ENCODE measurements at places on chromosomes 11 and 22. TPM values are rescaled to one million over a fixed set of nuclear protein-coding genes. Genes with fewer than 3 reads are reported as not detected.

DNA sequence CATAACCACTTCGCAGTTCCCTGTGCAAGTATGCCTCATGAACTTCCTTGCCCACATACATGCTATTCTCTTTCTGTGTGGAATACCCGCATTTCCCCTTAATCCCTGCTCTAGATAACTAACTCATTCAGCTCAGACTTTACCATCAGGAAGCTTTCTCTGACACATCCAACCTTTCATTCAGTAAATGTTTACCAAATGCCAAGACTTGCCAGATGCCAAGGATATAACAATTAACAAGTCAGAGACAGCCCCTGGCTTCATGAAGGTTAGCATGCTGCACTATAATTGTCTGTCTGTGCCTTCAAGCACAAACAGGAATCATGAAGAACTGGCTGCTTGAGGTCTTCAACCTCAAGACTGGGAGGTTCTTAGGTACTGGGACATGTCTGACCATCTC is 71.2 kb upstream of the GDPD4 start:
- no peaks in the 10 kb centered on the region for H3K27me3 ChIP-seq
- H3K4me1 ChIP-seq: peaks cover 2% of the 10 kb centered on the region
- H3K4me3 ChIP-seq: no peak overlapping the region
- no peak overlapping the region for H3K27ac ChIP-seq
- peaks cover 5% of the 10 kb centered on the region for H3K36me3 ChIP-seq
- no peak for DNase-seq

- no peak for DNase-seq
- no peaks in the 10 kb centered on the region for H3K4me1 ChIP-seq
- no peaks in the 10 kb centered on the region for H3K36me3 ChIP-seq
- no peak overlapping the region for H3K4me3 ChIP-seq
- no peak overlapping the region for H3K27ac ChIP-seq
- H3K27me3 ChIP-seq: no peaks in the 10 kb centered on the region
These were observed 92.8 kb downstream of the ARFGAP2 start for GRCh38 chr11:47083913-47084312.

DNA sequence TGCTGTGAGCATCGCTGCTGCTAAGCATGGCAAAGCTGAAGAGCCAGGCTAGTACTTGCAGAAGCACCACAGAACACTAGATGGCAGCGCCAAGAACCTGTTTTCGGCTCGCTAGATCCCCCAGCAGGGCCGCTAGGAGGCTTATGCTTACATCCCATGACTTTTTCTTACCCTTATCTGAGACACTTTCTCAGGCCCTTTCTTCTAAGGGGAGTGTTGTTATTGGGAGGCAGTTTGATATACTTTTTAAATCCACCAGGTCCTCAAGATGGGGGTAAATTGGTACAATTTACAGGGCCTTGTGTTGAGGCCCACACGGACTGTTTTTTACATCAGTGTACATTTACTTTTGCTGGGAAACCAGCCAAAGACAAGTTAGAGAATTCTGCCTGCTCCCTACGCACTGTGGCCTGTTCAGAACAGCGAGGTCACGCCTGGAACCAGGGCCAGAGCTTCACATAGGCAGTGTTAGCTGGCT is 4.0 kb downstream of the TRIM6 start:
- H3K36me3 ChIP-seq: no peaks in the 10 kb centered on the region
- no peaks in the 10 kb centered on the region for H3K4me1 ChIP-seq
- peak; percentile 86 for DNase-seq
- H3K27ac ChIP-seq: peak overlapping the region; percentile 1
- no peaks in the 10 kb centered on the region for H3K27me3 ChIP-seq

DNA sequence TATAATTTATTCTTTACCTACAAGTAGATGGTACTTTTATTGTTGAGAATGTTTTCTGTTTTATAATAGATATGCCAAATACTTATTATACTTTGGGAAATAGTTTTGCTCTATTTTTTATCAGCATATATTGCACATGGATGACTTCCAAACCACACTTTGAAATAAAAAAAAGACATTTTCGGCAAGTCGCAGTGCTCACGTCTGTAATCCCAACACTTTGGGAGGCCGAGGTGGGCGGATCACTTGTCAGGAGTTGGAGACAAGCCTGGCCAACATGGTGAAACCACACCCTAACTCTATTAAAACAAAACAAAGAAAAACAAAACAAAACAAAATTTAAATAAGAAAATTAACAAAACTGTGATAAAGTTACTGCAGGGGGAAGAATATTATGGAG is 983.9 kb upstream of the CNTN5 start:
- H3K27ac ChIP-seq: no peak overlapping the region
- no peaks in the 10 kb centered on the region for H3K27me3 ChIP-seq
- no peak for DNase-seq
- no peak overlapping the region for H3K4me3 ChIP-seq
- H3K36me3 ChIP-seq: no peaks in the 10 kb centered on the region

- no peak within 1 kb of the TSS for H3K27ac ChIP-seq
- no peaks in the 10 kb centered on the region for H3K27me3 ChIP-seq
- DNase-seq: peak; percentile 97
- H3K36me3 ChIP-seq: no peaks in the 10 kb centered on the region
- no peaks in the 10 kb centered on the region for H3K4me1 ChIP-seq
- peak within 1 kb of the TSS; percentile 77 for H3K4me3 ChIP-seq
These were observed at the start of gene NCAM1 for GRCh38 chr11:112961146-112961668. Gene NCAM1 (plus strand): TSS chr11:112961420.

The VPREB1 gene
- not detected for total RNA-seq

GRCh38 chr11:14872032-14872431 is 20.0 kb downstream of the CYP2R1 start:
- H3K27ac ChIP-seq: no peak overlapping the region
- H3K36me3 ChIP-seq: no peaks in the 10 kb centered on the region
- no peaks in the 10 kb centered on the region for H3K4me1 ChIP-seq
- no peak for DNase-seq

- no peaks in the 10 kb centered on the region for H3K4me1 ChIP-seq
- peaks cover 12% of the 10 kb centered on the region for H3K36me3 ChIP-seq
- H3K27ac ChIP-seq: no peak overlapping the region
- DNase-seq: no peak
- no peaks in the 10 kb centered on the region for H3K27me3 ChIP-seq
These were observed 81.4 kb upstream of the GRIK4 start for GRCh38 chr11:120430146-120430545.

DNA sequence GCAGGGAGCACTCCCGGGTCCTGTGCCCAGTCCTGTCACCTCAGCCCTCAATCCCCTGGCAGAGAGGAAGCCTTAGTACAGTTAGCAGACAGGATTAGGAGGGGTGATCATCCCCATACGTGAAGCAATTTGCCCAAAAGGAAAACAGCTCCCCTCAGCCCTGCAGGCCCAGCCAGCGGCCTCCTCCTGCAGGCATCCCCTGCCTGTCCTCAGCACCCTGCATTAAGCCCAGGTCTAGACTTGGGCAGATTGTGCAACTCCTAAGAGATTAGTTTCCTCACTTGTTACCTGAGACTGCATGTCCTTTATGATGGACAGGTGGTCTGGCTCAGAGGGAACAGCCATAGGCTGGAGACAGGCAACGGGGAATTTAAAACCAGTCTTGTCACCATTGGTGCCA is 95.5 kb upstream of the TMEM45B start:
- peak; percentile 58 for DNase-seq
- H3K27ac ChIP-seq: no peak overlapping the region
- H3K4me3 ChIP-seq: no peak overlapping the region
- no peaks in the 10 kb centered on the region for H3K27me3 ChIP-seq
- H3K36me3 ChIP-seq: no peaks in the 10 kb centered on the region

DNA sequence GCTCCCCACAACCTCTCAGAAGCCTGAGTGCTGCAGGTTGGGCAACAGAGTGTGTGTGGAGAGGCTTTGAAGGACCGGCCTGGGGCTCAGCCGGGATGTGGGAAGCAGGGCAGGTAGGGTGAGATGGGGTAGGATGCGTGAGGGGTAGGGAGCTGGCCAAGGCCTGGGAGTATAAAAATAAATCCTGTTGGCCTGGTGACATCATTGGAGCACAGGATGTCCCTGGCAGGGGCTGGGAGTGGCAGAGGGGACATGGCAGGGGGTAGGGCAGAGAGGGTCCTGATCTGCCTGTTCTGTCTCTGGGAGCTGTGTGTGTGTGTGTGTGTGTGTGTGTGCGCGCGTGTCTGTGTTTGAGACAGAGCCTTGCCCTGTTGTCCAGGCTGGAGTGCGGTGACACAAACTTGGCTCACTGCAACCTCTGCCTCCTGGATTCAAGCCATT is 28.6 kb downstream of the TEF start:
- no peak for DNase-seq
- no peaks in the 10 kb centered on the region for H3K27me3 ChIP-seq
- no peak overlapping the region for H3K4me3 ChIP-seq

The MISFA gene
- total RNA-seq: 3.6 TPM

DNA sequence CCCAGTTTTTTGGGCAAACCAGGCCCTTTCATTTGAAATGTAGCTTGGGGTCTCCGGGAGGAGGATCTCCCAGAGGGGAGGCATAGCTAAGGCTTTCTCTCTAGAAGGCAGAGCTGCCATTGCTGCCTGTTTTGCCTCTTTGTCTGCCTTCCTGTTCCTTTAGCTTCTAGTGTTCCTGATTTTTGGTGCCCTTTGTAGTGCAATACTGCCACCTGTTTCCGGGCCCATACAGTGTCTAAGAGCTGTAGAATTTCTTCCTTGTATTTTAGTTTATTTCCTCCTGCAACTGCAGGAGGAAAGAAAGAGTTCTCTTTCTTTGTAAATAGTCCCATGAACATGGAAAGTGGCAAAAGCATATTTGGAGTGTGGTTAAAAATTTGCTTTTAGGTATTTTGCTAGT is 19.3 kb upstream of the GLYATL1 start:
- no peaks in the 10 kb centered on the region for H3K4me1 ChIP-seq
- no peak for DNase-seq
- no peak overlapping the region for H3K4me3 ChIP-seq
- H3K27ac ChIP-seq: no peak overlapping the region

The ZP1 gene
- total RNA-seq: not detected

The FXYD2 gene
- total RNA-seq: 2,527 TPM

DNA sequence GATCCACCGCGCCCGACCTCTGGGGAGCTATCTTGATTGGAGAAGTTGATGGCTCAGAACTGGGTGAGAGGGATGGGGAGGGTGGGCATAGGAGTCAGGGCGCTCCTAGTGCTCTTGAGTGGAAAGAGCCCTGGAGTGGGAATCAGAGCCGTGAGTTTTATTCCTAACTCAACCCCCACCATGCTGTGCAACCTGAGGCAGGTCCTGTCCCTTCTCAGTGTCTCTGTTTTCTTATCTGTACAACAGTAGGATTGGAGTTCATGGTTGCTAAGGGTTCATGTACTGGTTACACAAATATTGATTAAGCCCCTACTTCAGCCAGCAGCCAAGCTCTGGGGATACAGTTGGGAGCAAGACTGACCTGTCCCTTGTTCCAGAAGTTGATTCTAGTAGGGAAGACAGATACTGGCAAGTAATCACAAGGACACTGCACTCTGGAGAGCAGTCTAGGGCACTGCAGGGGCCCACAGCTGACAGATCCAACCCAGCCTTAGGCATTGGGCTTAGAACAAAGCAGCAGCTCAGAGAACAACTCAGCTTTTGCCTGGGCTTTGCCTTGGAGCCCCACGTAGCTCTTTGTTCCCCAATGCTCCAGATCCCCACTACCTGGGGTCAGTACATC is 12.4 kb upstream of the DAGLA start:
- no peaks in the 10 kb centered on the region for H3K36me3 ChIP-seq
- no peak overlapping the region for H3K27ac ChIP-seq
- H3K4me1 ChIP-seq: no peaks in the 10 kb centered on the region
- H3K27me3 ChIP-seq: no peaks in the 10 kb centered on the region

- peak; percentile 59 for DNase-seq
- H3K27me3 ChIP-seq: no peaks in the 10 kb centered on the region
- H3K4me1 ChIP-seq: no peaks in the 10 kb centered on the region
- no peaks in the 10 kb centered on the region for H3K36me3 ChIP-seq
- H3K27ac ChIP-seq: no peak overlapping the region
These were observed 41.6 kb downstream of the BUD13 start for GRCh38 chr11:116731097-116731761.

DNA sequence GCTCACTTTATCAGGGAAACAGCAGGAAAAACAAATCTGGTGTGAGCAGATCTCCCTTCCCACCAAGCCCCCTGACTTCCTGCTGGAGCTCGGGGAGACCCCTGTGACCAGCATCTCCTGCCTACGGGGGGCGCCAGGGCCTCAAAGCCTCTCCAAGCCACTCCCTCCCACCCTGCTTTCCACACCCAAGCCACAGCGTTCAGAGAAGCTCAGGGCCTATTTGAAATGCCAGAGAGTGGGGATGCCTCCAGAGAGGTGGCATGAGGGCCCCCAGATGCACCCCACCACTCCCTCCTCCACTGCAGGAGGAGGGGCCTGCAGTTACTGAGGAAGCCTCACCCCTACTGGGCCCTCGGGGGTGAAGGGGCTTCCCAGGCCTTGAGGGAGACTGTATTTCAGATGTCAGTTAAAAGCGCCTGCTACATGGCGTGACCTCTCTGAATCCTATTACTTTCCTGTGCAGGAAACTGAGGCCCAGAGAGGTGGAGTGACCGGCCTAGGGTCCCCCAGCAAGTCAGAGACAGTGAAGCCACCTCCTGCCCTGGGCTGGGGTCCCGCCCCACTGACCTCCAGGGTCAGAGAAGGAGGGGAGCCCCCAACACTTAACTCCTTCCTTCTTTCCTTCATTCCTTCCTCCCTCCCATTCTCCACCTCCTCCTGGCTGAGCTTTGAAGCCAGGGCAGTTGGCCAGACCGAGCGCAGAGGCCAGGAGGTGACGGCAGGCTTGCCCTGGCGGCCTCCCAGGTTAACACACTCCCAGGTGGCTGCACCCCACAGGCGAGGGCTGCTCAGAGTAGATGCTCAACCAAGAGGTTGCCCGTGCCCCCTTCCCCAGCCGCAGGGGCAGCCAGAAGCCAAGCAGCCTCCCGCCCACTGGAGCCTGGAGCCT is 6.0 kb upstream of the CDKN1C start:
- peak; percentile 76 for DNase-seq
- H3K27me3 ChIP-seq: no peaks in the 10 kb centered on the region
- no peak overlapping the region for H3K4me3 ChIP-seq
- peaks cover 19% of the 10 kb centered on the region for H3K4me1 ChIP-seq
- peak overlapping the region; percentile 51 for H3K27ac ChIP-seq

- peaks cover 3% of the 10 kb centered on the region for H3K27me3 ChIP-seq
- no peak for DNase-seq
- H3K4me3 ChIP-seq: no peak overlapping the region
- no peaks in the 10 kb centered on the region for H3K36me3 ChIP-seq
These were observed 23.4 kb upstream of the HTR3A start for GRCh38 chr11:113951537-113951936.

The BTBD18 gene
- total RNA-seq: not detected

GRCh38 chr11:18145025-18145424 is 12.7 kb downstream of the MRGPRX3 start:
- no peaks in the 10 kb centered on the region for H3K36me3 ChIP-seq
- no peak for DNase-seq
- H3K4me3 ChIP-seq: no peak overlapping the region

DNA sequence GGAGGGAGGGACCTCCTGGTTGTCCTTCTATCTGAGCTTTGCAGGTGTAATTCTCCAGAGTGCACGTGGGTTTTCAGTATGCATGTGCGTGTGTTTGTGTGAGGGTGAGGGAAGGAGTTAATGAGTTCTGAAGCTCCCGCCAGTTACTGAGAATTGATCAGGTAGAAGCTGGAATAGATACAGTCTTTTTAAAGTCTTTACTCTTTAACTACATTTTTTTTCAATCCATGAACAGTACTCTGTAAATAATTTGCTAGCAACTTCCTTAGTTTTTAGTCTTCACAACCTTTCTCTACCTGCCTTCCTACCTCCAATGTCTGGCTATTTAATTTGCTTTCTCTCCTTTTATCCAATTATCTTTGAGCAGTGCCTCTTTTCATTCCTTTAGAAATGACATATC is 25.5 kb downstream of the ARHGAP42 start:
- H3K27me3 ChIP-seq: no peaks in the 10 kb centered on the region
- H3K4me1 ChIP-seq: peaks cover 17% of the 10 kb centered on the region
- peak overlapping the region; percentile 42 for H3K4me3 ChIP-seq
- no peak for DNase-seq
- H3K36me3 ChIP-seq: peaks cover 2% of the 10 kb centered on the region

The SMIM35 gene
- not detected for total RNA-seq

All from kidney (tissue), 22 donors.